ENCODE measurements at places on chromosomes 16 and 17. TPM values are rescaled to one million over a fixed set of nuclear protein-coding genes. Genes with fewer than 3 reads are reported as not detected.

The MT1E gene
- polyA plus RNA-seq: 34.2 TPM

The CA4 gene
- 10.5 TPM for polyA plus RNA-seq

The LPCAT2 gene
- polyA plus RNA-seq: 0.19 TPM

The NOD2 gene
- not detected for polyA plus RNA-seq

The RNF227 gene
- 0.94 TPM for polyA plus RNA-seq

The KRTAP4-9 gene
- polyA plus RNA-seq: not detected

The SLC5A10 gene
- not detected for polyA plus RNA-seq

The TEX14 gene
- polyA plus RNA-seq: 2.9 TPM

The SPATA22 gene
- not detected for polyA plus RNA-seq

The SKAP1 gene
- polyA plus RNA-seq: not detected

The KRTAP3-1 gene
- not detected for polyA plus RNA-seq

The CA5A gene
- polyA plus RNA-seq: not detected

The LCAT gene
- 42.9 TPM for polyA plus RNA-seq

The OR3A2 gene
- polyA plus RNA-seq: 1.8 TPM

The ESRP2 gene
- polyA plus RNA-seq: not detected

The C17orf78 gene
- polyA plus RNA-seq: not detected

The SEZ6L2 gene
- 97.4 TPM for polyA plus RNA-seq

The CDR2L gene
- 13.0 TPM for polyA plus RNA-seq

The AMZ2 gene
- 215 TPM for polyA plus RNA-seq

The PRAC2 gene
- polyA plus RNA-seq: not detected

The CD300LB gene
- not detected for polyA plus RNA-seq

The STAT5A gene
- not detected for polyA plus RNA-seq

The MMP28 gene
- polyA plus RNA-seq: 2.0 TPM

The CD300H gene
- not detected for polyA plus RNA-seq

The SLFN12 gene
- not detected for polyA plus RNA-seq

The IKZF3 gene
- polyA plus RNA-seq: 0.10 TPM

The ZNF597 gene
- 3.0 TPM for polyA plus RNA-seq

The KRT24 gene
- polyA plus RNA-seq: 0.85 TPM

The FBXO39 gene
- polyA plus RNA-seq: not detected

The TLCD1 gene
- 3.5 TPM for polyA plus RNA-seq

The KRT9 gene
- not detected for polyA plus RNA-seq

The KRT17 gene
- polyA plus RNA-seq: 10.7 TPM

The KLHL10 gene
- polyA plus RNA-seq: not detected

The PLA2G10 gene
- 0.73 TPM for polyA plus RNA-seq

The TBC1D3B gene
- not detected for polyA plus RNA-seq

The USP32 gene
- 19.4 TPM for polyA plus RNA-seq

The SLC16A11 gene
- polyA plus RNA-seq: not detected

The MEAK7 gene
- 0.71 TPM for polyA plus RNA-seq

The IL21R gene
- not detected for polyA plus RNA-seq

The LGALS9B gene
- polyA plus RNA-seq: not detected

The CBLN1 gene
- 4.5 TPM for polyA plus RNA-seq

The TBC1D3G gene
- polyA plus RNA-seq: 0.18 TPM

The PRSS36 gene
- 0.43 TPM for polyA plus RNA-seq

The NTN3 gene
- not detected for polyA plus RNA-seq

The GGT6 gene
- polyA plus RNA-seq: not detected

The SLC13A5 gene
- 1.5 TPM for polyA plus RNA-seq

The CACNA1H gene
- not detected for polyA plus RNA-seq

The SLC35G6 gene
- polyA plus RNA-seq: not detected

The CTRB1 gene
- not detected for polyA plus RNA-seq

The PIK3R6 gene
- not detected for polyA plus RNA-seq

The CDH1 gene
- not detected for polyA plus RNA-seq

The UTS2R gene
- polyA plus RNA-seq: not detected

The DPEP1 gene
- polyA plus RNA-seq: not detected

The NLRC3 gene
- polyA plus RNA-seq: 0.73 TPM

The BEAN1 gene
- polyA plus RNA-seq: not detected

The CES3 gene
- 0.86 TPM for polyA plus RNA-seq

The CCL16 gene
- polyA plus RNA-seq: not detected

The PIK3R5 gene
- not detected for polyA plus RNA-seq
